Peyer's patch (tissue), 4 donors: ENCODE measurements at places on chromosomes 5 and 9.

- no peak for DNase-seq
These were observed 296.5 kb downstream of the MAST4 start for GRCh38 chr5:66892716-66893115.

GRCh38 chr5:101306391-101307137, 403.5 kb upstream of the ST8SIA4 start:
- no peak for DNase-seq

DNA sequence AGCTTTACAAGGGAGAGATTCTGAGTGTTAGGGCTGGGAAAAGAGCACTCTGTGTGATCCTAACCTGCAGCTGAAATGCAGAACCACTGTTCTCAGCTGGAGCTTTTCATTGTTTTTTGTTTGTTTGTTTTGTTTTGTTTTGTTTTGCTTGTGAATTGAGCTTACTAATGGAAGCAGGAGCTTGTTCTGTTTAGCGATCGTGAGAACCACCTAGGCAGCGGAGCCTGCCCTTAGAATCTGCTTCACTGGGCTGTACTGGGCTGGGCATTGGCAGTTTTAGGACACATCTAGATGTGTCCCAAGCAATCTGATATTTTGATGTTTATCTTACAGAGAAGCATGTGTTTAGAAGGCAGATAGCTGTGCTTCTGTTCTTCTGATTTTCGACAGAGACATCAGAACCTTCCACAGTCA, 14.3 kb downstream of the SYK start:
- no peak for DNase-seq

GRCh38 chr9:114125476-114126013, 26.5 kb upstream of the KIF12 start:
- DNase-seq = no peak

DNA sequence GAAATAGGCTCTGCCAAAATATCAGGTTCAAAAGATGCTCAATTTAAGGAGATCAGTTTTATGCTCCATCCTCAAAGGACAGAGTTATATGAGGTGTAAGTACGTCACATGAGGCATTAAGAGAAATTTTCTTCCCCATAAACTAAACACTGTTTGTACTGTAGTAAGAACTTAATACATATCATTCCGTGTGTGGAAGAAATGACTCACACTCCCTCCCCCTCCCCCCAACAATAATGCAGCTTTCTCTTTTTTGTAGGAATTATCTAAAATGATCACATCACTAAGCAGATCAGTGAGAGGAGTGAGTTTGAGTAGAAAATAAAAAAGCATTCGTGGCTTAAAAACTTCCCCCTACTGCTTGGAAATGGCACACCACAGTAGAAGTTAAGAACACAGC, 2.2 kb downstream of the CDH12 start:
- no peak for DNase-seq

DNA sequence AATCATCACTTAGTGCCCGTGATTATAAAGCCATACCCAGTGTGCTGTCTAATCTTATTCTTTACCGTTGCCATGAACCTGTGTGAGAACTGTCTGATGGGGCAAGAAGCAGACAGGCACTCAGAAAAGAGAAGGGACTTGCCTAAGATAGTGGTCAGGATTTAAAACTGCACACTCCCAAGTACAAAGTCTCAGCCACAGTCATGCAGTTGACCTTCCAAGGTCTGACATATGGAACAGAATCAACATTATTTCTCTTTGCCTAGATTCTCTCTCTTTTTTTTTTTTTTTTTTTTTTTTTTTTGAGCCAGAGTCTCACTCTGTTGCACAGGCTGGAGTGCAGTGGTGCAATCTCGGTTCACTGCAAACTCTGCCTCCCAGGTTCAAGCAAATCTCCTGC, 1.9 kb upstream of the PPP2CA start:
- peak; percentile 54 for DNase-seq

DNA sequence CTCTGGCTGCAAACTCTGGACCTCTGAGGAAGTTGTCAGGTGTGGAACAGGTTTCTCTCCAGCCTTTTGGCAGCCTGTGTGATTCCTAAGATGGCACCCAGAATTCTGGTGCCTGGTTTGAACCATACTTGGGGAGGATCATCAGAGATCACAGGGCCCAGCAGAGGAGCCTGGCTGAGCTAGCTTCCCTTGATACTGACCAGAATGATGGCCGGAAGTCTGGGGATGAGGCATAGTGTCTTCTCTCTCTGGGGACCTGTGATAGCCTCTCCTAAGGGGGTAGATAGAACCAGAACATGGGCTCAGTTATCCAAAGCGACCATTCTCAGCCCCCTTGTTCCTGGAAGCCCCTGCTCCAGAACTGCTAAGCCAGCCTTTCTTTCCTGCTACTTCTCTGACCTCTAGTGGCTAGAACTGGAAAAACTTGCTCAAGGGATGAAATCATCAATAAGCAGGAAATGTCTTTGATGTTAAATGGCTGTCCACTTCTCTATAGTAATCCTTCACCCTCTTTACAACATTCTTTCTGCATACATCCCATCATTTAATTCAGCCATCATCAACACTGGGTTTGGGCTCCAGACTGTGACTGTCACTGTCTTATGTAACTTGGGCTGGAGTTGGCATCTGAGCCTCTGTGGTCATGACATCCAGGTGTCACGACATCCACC, 55.1 kb downstream of the C9orf152 start:
- no peak for DNase-seq
